ENCODE measurements at places on chromosomes 3 and 15. TPM values are rescaled to one million over a fixed set of nuclear protein-coding genes. Genes with fewer than 3 reads are reported as not detected.

GRCh38 chr3:33975463-33975862 lies 177.0 kb downstream of the PDCD6IP start:
- peaks cover 4% of the 10 kb centered on the region for H3K27me3 ChIP-seq
- H3K4me3 ChIP-seq: no peak overlapping the region
- H3K27ac ChIP-seq: no peak overlapping the region
- DNase-seq: no peak
- H3K4me1 ChIP-seq: peaks cover 6% of the 10 kb centered on the region

GRCh38 chr3:58066842-58067241 lies 58.6 kb downstream of the FLNB start:
- DNase-seq: no peak
- no peaks in the 10 kb centered on the region for H3K4me1 ChIP-seq
- H3K27me3 ChIP-seq: no peaks in the 10 kb centered on the region
- H3K4me3 ChIP-seq: no peak overlapping the region
- H3K36me3 ChIP-seq: no peaks in the 10 kb centered on the region
- no peak overlapping the region for H3K27ac ChIP-seq

GRCh38 chr3:38990621-38991020 lies 61.1 kb downstream of the SCN11A start:
- no peak for DNase-seq
- H3K36me3 ChIP-seq: no peaks in the 10 kb centered on the region

Gene RARRES1
- total RNA-seq: not detected

- no peak for DNase-seq
- peak overlapping the region; percentile 92 for H3K4me3 ChIP-seq
- H3K27ac ChIP-seq: peak overlapping the region; percentile 90
- H3K36me3 ChIP-seq: peaks cover 18% of the 10 kb centered on the region
- H3K27me3 ChIP-seq: no peaks in the 10 kb centered on the region
Measured at GRCh38 chr3:172524611-172525010, 1.4 kb upstream of the TNFSF10 start.

- H3K27ac ChIP-seq: no peak overlapping the region
- peaks cover 12% of the 10 kb centered on the region for H3K4me1 ChIP-seq
- no peak for DNase-seq
- H3K36me3 ChIP-seq: no peaks in the 10 kb centered on the region
- peak overlapping the region; percentile 47 for H3K4me3 ChIP-seq
Measured at GRCh38 chr3:122232485-122232884, 49.0 kb downstream of the CASR start.

- H3K4me1 ChIP-seq: no peaks in the 10 kb centered on the region
- no peaks in the 10 kb centered on the region for H3K27me3 ChIP-seq
- no peak overlapping the region for H3K27ac ChIP-seq
- DNase-seq: no peak
- H3K36me3 ChIP-seq: no peaks in the 10 kb centered on the region
- H3K4me3 ChIP-seq: no peak overlapping the region
Measured at GRCh38 chr3:139758654-139759291, 81.0 kb upstream of the NMNAT3 start.

DNA sequence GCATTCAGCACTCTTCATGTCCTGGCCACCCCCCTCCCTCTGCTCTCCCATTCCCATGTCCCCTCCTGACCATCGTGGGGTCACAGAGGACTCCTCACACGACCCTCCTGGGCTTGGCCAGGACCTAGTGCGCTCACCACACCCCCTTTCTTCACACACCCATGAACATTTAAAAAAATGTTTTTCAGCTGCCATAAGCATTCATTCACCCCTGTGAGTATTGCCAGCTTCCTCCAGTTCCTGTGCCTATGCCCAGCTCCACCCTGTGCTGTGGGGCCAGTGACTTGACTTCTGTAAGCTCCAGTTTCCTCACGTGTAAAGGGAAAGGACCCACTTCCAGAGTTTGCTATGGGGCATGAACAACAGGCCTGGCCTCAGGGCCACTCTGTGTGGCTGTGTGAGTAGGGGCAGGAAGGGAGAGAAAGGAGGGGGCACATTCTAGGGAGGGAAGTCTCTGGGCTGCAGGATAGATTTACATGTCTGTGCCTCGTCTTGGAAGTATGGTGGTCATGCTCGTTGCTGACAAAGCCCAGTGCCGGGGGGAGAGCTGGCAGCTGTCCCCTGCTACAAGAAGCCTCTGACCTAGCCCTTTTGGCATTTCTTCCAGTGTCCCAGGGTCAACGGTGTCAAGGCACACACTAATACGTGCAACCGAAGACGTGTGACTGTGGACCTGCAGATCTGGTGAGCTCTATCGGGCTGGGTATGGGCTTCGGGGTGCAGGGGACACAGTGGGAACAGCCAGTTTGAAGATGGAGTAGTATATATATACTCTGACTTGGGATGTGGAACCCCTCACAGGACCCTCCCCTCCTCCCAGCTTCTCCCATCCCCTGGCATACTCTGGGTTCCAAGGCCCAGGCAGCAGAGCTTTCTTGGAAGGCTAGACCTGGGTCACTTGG lies 22.8 kb downstream of the ESYT3 start:
- no peaks in the 10 kb centered on the region for H3K27me3 ChIP-seq
- no peak overlapping the region for H3K27ac ChIP-seq
- DNase-seq: no peak
- no peak overlapping the region for H3K4me3 ChIP-seq

GRCh38 chr3:29186131-29186599 lies 94.7 kb upstream of the RBMS3 start:
- DNase-seq: no peak
- no peak overlapping the region for H3K27ac ChIP-seq
- no peak overlapping the region for H3K4me3 ChIP-seq
- H3K4me1 ChIP-seq: no peaks in the 10 kb centered on the region
- no peaks in the 10 kb centered on the region for H3K27me3 ChIP-seq
- peaks cover 2% of the 10 kb centered on the region for H3K36me3 ChIP-seq

Gene ZNF280D
- total RNA-seq: 25.0 TPM

DNA sequence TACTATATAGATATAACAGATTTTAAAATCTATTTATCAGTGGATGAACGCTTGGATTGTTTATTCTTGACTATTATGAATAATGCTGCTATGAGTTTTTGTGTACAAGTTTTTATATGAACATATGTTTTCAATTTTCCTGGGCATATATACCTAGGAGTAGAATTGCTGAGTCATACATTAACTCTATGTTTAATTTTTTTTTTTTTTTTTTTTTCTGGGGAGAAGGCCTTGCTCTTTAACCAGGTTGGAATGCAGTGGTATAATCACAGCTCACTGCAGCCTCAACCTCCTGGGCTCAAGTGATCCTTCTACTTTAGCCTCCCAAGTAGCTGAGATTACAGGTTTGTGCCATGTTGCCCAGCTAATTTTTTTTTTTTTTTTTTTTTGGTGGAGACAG lies 9.1 kb downstream of the CIDEC start:
- no peak for DNase-seq
- H3K4me3 ChIP-seq: no peak overlapping the region
- no peaks in the 10 kb centered on the region for H3K4me1 ChIP-seq
- H3K27ac ChIP-seq: no peak overlapping the region
- H3K27me3 ChIP-seq: no peaks in the 10 kb centered on the region
